ENCODE measurements at places on chromosomes 2 and 18. TPM values are rescaled to one million over a fixed set of nuclear protein-coding genes. Genes with fewer than 3 reads are reported as not detected.

Gene CHRND
- 83.7 TPM for total RNA-seq

DNA sequence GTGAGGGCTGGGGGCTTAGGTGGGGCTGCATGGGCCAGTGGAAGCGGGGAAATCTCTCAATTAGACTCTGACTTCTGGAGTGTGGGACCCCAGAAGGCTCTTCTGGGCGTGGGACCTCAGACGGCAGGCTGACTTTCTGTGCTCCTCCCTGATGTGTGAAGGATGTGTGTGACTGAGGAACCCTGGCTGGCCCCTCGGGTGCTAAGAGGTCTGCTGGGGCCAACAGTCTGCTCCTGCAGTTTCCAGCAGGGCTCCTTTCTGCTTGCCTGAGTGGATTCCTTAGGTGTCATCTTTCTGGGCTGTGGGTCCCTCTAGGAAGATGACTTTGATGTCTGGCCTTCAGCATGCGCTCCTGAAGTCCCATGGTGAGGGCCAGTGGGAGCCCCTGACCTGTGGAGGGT is 167.5 kb downstream of the DYSF start:
- no peaks in the 10 kb centered on the region for H3K27me3 ChIP-seq
- H3K4me1 ChIP-seq = peaks cover 13% of the 10 kb centered on the region
- peaks cover 3% of the 10 kb centered on the region for H3K36me3 ChIP-seq
- no peak overlapping the region for H3K27ac ChIP-seq

DNA sequence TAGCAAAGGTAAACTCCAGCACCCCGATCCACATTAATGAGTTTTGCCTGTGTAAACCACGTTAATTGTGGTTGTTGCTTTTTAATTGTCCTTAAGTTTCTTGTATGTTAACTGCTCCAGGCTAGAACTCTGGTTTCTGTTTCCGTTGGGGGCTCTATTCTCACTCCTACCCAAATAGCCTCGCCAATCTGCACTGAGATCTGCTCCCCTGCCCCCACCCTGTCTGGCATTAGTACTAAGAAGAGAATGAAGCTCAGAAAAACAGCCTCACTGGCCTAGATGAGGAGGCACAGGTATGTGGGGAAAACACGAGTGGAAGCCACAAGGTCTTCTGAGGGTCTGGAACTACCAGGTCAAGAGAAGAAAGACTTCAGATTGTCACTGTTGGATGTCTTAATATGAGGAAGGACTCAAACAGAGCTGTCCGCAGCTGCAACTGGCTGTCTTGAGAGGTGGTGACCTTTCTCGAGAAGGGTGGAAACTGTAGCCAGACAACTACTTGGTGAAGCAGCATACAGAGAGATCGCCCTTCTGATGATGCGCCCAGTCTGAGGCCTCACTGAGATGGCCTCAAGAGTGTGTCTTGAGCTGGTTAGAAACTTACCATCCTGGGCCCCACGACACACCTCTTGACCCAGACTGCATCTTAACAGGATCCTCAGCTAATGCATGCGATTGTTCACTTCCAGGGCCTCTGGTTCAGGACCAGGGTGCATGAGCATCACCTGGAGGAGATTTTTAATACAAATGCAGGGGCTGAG is 73.1 kb downstream of the TGOLN2 start:
- peaks cover 2% of the 10 kb centered on the region for H3K36me3 ChIP-seq
- H3K27ac ChIP-seq = peak overlapping the region; percentile 92
- H3K27me3 ChIP-seq = no peaks in the 10 kb centered on the region
- H3K4me3 ChIP-seq = no peak overlapping the region
- no peak for DNase-seq

Gene GATA6
- total RNA-seq = 1.4 TPM

Gene NT5DC4
- total RNA-seq = not detected

Gene GALM
- 12.7 TPM for total RNA-seq

DNA sequence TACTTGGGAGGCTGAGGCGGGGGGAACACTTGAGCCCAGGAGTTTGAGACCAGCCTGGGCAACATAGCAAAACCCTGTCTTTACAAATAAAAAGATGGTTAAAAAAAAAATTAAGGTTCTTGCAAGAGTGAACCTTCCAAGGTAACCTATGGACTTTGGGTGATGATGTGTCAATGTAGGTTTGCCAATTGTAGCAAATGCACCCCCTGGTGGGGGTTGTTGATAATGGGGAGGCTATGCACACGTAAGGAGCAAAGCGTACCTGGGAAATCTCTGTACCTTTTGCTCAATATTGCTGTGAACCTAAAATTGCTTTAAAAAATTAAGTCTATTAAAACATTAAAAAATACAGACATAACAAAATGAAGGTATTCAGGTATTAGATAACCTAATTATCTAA is 70.4 kb downstream of the CWC22 start:
- no peaks in the 10 kb centered on the region for H3K36me3 ChIP-seq
- H3K27ac ChIP-seq = no peak overlapping the region
- no peaks in the 10 kb centered on the region for H3K4me1 ChIP-seq
- H3K27me3 ChIP-seq = no peaks in the 10 kb centered on the region
- no peak overlapping the region for H3K4me3 ChIP-seq
- DNase-seq = peak; percentile 7

DNA sequence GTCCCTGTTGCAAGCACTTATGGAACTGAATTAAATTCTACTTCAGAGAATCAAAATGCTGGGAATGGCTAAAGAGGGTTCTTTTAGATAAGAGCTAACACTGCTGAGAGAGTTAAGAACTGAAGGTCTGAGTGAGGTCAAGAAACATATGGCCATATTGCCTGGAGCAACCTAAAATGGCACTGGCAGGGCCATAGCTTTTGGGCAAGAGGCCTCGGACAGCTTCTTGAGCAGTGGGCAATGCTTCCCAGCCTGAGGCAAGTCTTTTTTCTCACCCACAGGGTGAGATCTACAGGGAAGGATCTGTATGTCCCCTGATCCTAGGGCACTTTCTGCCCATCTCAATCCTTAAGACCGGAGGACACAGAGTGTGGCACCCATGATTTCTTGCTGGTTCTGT is 244.6 kb upstream of the NT5C1B start:
- H3K4me3 ChIP-seq = no peak overlapping the region
- DNase-seq = no peak
- H3K27me3 ChIP-seq = no peaks in the 10 kb centered on the region
- no peaks in the 10 kb centered on the region for H3K36me3 ChIP-seq

DNA sequence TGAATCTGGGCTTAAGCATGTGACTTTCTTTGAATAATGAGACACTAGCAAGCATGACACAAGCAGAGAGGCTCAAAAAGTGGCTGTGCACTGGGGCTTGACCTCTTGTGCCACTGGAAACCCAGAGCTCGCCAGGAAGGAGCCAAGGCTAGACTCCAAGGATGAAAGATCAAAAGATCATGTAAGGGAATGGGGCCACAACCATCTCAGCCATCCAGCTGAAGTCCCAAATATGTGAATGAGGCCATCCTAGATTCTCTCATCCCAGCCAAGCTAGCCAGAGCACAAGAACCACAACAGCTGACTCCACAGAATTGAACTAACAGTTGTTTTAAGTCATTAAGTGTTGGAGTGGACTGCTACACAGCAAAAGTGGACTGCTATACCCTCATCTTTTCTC is 288.1 kb downstream of the CCDC178 start:
- H3K4me3 ChIP-seq = no peak overlapping the region
- no peaks in the 10 kb centered on the region for H3K27me3 ChIP-seq
- H3K36me3 ChIP-seq = no peaks in the 10 kb centered on the region

Gene ERBB4
- total RNA-seq = 12.7 TPM

Data from muscle of leg (tissue), 16 donors.